Left kidney (tissue), 8 donors: ENCODE measurements at places on chromosomes 16 and 17. TPM values are rescaled to one million over a fixed set of nuclear protein-coding genes. Genes with fewer than 3 reads are reported as not detected.
A peak's percentile ranks its signal among the peaks of the same experiment; 100 is the strongest.

- no peak for DNase-seq
Measured at GRCh38 chr17:73733517-73733916, 89.3 kb upstream of the SDK2 start.

DNA sequence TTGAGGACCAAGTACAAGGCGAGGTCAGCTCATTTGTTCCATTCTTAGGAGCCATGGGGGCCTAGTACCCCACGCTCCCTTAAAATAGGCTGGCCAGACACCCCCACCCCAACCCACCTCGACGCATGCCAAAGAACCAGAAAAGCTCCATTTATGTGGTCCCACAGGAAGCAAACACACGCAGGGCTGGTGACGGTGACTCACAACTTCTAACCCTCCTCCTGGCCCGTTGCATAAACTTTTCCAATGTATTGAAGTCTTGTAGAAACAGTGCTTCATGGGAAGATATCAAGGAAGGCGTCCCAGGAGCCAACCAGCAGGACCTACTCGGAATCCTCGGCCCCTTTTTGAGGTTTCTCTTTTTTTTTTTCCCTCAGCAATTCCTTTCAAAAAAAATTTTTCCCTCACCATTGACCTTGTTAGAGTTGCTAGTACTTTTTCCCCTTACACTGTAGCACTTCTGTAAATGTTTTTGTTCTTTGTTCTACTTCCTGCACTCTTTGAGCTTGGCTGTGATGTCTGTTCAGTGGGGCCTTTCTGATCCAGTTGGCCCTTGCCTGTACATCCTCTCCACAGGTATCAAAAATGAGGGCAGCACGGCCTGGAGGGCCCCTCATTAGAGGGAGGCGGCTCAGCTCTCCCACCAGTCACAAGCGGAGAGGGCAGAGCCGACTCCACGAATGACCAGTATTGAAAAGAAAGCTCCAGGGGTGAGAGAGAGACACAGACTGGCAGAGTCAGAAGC is 208.3 kb downstream of the RGS9 start:
- no peak for DNase-seq

GRCh38 chr17:81837641-81838040 is 2.8 kb upstream of the PPP1R27 start:
- no peak for DNase-seq

DNA sequence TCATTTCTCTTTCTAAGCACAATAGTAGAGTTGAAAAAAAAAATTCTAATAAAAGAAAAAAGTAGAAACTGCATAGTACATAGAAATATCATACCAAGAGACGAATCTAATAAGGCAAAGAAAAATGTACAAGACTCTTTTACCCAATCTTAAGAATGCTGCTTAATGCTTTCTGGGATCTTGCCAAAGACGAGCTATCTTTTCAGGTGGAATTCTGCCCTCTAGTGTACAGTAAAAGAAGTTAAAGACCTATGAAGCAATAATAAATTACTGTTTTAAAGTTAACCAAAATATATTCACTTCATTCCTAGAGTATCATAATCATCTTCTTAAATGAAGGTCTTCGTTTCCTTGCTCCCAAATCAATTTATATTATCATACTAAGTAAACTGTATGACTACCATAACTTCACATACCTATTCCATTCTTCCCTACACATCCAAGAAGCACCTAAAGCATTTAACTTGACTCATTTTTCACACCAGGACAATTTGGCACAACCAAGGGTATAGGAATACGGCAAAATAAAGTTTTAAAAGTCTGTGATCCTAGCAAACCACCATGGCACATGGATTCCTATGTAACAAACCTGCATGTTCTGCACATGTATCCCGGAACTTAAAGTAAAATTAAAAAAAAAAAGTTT is 47.7 kb downstream of the CFDP1 start:
- DNase-seq = peak; percentile 85

TBC1D3G gene
- not detected for polyA plus RNA-seq

GRCh38 chr16:73025856-73026210 is 22.1 kb downstream of the ZFHX3 start:
- no peak for DNase-seq

DNA sequence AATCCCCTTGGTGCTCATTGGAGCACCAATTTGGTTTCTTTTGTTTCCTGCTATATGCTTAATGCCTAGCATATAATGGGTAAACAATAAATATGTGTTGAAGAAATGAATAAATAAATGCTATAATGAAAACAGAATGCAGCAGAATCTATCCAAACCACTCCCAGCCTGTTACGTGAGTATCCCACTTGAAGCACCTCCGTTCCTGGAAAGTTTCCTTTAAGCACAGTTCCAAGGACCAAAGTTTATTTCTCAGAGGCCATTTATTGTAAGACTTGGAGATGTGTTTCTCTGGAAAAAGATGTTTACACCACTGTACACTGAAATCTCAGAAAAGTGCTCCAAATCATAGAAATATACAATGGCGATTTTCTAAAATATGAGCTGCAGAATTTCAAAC is 187.0 kb downstream of the SOX9 start:
- DNase-seq = no peak
